ENCODE measurements at places on chromosomes 3 and 15.
A peak's percentile ranks its signal among the peaks of the same experiment; 100 is the strongest.

- DNase-seq = no peak
Measured at GRCh38 chr3:194995334-194995733, 275.6 kb downstream of the XXYLT1 start.

DNA sequence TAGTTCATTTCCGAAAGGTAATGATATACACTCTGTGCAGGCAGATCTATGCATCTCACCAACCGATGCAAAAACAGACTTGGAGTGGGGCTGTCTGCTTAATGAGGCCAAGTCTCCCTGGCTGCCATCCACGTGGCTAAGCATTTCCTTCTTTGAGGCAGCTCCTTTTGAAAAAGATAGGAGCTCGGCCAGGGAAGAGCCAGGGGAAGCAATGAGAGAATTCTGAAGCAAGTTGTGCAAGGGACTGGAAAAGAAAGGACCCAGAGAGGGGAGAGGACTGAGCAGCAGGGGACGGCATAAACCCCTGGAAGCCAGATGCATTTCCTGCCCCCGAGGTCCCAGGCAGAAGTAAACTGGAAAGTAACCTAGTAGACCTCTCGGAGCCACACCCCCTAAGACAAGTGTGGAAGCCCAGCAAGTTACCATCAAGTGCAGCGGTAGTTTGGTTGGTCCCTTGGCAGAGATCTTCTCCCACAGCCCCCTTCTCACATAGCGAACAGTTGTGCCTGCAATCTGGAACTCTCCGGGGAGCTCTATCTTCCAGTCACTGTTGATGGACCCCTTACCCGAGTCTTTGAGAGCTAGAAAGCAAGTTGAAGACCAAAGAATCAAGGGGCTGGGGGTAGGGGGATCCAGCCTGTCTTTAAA lies 288.2 kb downstream of the ADAMTS17 start:
- no peak for DNase-seq

GRCh38 chr3:149771652-149772271 lies 19.5 kb upstream of the COMMD2 start:
- DNase-seq = peak; percentile 46

DNA sequence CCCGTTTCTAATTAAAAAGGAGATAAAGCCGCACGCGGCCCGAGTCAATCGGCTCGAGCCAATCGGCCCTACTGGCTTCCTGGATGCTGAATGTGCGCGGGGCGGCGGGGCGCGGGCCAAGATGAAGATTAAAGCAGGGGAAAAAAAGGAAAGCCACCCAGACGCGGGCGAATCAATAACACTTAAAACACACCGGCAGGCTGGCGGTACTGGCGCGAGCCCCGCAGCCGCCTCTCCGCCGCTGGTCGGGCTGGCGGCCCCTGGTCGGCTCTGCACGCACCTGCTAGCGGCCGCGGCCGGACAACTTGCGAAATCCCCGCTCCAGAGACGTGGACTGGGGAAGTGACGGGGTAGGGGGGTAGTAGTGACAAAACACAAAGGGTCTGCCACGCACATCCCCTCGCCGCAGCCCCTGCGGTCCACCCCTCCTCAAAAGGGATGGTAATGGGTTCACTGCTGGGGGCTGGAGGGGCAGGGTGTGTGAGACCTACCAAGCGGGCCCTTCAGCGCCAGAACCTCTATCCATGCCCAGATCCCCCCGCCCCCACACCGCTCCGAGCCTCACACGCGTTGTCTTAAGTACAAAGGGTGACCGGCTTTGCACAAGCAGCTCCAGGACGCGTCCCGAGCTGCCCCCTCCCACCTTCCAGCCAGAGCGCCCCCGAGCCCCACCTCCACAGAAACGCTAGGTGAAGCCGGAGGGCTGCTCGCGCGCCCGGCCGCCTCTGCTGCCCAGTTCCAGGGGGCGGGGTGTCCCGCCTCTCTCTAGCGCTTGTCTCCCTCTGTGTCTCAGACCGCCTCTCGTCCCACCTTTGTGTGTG lies 1.4 kb downstream of the WNT7A start:
- no peak for DNase-seq

DNA sequence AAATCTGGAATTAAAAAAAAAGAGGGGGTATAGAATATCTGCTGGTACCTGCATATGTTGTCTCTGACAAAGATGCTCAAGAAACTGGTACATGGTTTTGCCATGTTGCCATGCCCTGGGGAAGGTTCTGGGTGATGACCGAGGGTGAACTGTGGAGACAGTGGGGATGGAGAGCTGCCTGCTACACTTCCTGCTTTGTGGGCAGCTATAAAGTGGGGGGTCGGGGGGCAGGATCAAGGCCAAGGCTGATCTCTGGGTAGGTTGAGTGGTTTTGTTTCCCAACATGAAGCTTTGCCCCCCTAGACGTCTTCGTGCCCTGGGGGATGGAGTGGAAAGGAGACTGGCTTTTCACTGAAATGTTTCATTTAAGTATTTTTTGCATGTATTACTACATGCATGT lies 74.6 kb downstream of the IQSEC1 start:
- no peak for DNase-seq

DNA sequence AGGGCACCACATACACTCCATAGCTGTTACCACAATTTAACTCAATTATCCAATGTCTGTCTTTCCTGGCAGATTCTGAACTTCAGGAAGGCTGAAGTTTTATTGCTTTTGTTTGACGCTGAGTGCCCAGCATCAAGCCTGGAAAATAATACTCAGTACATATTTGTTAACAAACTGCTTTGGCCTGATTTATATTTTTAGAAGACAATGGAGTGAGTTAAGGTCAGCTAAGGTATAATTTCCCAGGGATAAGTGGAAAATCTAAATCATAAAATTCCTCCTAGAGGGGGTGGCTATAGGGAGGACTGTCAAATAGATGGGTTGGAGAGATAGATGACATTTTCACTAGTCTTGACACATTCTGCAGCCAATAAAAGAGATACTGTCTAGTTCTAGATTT lies 659.4 kb upstream of the ADAMTS9 start:
- no peak for DNase-seq

GRCh38 chr15:82315519-82316246 lies 33.6 kb downstream of the GOLGA6L10 start:
- no peak for DNase-seq

GRCh38 chr3:149816986-149817385 lies 4.0 kb downstream of the RNF13 start:
- DNase-seq = no peak

DNA sequence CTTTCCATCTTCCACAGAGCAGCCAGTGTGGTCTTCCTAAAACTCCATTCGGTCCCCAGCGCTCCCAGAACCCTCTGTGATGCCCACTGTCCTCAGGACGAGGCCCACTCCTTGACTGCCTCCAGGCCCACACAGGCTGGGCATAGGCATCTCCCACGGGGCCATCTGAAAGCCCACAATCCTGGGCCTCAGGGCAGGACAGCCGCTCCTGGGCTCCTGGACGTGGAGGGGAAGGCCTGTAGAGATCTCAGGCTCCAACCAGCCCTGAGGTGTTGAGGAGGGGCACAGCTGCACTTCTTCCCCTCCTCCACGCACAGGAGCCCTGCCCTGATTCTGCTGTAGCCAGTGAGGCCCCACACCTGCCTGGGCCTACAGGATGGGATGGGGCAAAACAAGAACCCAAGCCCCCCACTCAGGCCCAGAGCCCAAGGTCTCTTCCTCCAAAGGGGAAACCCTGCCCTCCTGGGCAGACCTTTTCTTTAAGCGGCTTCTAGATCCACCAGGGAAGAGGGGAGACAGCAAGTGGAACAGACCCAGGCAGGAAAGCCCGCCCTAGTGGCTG lies 25.9 kb downstream of the SHISA5 start:
- no peak for DNase-seq

DNA sequence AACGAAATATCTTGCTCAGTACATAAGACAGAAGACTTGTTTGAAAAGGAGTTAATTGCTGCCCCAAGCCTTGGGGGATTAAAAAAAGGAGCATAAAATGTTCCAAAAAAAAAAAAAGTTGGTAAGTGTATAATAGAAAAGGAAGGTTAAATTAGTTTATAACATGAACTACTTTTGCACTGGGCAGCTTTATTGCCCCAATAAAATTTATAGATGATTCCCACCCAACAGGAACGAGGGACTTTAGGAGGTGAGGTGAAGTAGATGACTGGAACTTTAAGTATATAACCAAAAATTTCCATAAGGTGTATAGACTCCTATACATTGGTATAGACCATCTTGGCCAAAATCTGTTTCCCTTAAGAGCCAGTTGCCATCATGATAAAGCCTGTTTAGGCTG lies 14.8 kb downstream of the PPP2R3A start:
- DNase-seq = no peak

- DNase-seq = no peak
Measured at GRCh38 chr3:149871855-149872254, 58.8 kb downstream of the RNF13 start.

- no peak for DNase-seq
Measured at GRCh38 chr15:92041371-92041770, 187.9 kb downstream of the SLCO3A1 start.

DNA sequence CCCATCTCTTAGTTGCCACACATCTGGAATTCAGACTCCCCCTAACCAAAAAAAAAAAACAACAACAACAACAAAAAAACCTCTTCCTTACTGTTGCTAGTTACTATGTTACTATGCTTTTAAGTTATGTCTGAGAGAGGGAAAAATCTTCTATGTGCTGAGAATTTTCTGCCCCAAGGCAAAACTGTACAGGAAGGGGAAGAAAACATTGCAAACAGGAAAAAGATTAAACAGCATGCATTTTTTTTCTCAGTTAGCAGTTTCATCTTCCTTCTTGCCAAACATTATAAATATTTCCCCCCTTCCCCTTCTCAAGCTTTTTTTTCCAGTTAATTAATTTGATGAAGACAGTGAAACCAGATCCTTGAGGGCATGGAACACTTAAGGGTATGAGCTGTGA lies 1.1 kb upstream of the CD200R1 start:
- DNase-seq = no peak
